Upper lobe of right lung (tissue), 1 donor: ENCODE measurements at places on chromosomes 7 and 10.

GRCh38 chr7:105875505-105875904 lies 894 bp downstream of the ATXN7L1 start:
- no peak for DNase-seq

- no peak for DNase-seq
Observed at GRCh38 chr10:97297556-97298222, 5.3 kb upstream of the ARHGAP19 start.

DNA sequence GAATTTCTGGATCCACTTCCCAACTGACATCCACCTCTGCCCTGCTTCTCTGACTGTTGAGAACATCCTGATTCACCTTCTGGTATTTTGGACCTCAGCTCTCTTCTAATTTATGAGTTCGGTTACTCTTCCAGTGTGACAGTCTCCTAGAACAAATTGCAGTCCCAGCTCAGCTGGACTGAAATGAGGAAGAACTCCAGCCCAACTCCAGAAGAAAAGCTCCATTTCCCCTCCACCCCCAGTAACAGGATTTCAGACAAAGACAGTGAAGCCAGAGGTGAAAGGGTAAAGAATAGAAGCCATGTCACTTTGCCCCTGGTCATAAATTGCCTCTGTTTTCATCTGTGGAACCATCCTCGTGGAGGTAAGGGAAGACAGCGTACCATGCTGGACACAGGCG lies 26.2 kb upstream of the INHBA start:
- DNase-seq = no peak

GRCh38 chr7:77576856-77577255 lies 39.8 kb downstream of the PTPN12 start:
- DNase-seq = no peak

GRCh38 chr10:117165538-117166417 lies 27.7 kb upstream of the VAX1 start:
- peak; percentile 75 for DNase-seq

DNA sequence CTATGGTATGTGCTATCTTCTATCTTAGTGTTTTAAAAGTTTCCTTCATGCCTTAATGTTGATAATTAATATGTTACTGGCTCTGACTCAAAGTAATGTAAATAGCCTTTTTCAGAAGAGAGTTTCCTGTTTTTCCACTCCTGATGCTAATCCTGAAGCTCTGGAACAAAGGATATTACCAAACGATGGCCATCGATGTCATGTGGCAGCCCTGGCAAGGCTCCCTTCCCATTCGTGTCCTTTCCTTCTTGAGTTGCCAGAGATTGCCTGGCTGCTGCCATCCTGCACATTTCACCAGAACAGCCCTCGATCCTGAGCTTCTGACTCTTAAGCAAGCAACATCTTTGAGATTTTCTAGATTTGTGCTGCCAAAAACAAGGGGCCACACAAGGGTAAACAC lies 46.0 kb downstream of the RNF133 start:
- no peak for DNase-seq

DNA sequence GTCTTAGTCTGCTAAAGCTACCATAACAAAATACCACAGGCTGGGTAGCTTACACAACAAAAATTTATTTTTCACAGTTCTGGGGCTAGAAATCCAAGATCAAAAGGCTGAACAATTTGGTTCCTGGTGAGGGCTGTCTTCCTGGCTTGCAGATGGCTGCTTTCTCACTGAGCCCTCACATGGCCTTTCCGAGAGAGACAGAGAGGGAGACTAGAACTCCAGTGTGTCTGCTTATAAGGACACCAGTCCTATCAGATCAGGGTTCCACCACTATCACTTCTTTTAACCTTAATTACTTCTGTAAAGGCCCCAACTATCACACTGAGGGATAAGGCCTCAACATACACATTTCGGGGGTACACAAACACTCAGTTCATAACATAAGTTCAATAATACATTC lies 527.4 kb upstream of the VSTM2A start:
- no peak for DNase-seq

DNA sequence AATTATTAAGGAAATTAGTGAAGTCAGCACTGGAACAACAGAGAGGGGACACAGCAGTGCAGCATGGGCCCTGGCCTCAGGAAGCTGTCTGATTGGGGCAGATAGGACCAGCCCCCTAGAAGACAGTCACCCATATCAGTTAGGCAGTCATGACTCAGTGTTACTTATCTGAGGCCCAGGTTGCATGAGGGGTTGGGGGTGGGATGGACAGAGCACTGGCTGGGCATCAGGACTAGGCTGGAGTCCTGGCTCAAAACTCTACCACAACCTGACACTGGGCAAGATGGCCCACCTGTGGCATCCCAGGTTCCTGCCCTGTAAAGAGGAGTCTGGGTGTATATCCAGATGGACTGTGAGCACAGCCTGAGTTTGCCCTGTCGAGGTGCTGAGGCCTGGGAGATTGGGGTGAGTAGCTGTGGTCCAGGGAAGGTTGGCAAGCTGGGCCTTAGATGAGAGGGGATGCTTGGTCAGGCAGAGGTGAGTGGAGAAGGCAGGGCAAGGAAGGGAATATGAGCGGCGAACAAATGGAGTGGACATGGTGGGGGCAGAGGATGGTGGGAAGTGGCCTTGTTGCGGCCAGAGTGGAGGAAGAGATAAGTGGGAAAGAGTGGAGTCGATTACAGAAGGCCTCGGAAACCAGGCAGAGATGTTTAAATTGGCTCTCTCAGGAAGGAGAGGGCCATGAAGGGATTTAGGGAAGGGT lies 37.5 kb downstream of the HK1 start:
- DNase-seq = no peak

DNA sequence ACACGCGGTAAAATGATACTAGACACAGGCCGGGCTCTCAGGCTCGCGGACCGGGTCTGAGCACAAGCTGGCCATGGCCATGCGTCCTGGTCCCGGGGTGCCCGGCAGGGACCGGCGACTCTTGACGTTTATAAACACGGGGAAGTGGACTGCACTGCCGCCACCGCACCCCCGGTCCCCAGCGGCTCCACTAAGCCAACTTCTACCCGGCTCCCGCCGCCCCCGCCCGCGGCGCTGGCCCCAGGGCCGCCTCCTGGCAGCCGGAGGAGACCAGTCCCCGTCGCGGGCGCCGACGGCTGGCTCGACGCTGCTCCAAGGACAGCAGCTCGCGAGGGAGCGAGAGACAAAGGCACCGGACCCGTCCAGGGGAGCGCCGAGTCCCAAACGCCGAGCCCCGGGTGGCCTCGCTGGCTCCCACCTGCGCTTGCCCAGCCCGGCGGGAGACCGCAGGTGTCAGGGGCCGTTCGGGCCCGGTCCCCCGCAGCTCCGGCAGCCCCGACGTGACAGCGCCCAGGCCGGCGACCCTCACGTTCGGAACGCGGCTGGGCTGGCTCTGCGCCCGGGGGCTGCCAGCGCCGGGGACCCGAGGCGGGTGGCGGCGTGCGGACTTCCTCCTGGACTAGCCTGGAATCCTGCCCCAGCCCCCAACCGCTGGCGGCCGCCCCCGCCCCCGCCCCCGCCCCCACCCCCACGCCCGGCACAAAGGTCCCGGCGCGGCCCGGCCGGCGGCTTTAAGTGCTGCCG lies 517 bp downstream of the ITGB1 start:
- DNase-seq = peak; percentile 89

GRCh38 chr10:71084061-71084817 lies 128.1 kb upstream of the UNC5B start:
- DNase-seq = peak; percentile 47

GRCh38 chr10:83965473-83965872 lies 173.8 kb upstream of the GHITM start:
- DNase-seq = no peak

DNA sequence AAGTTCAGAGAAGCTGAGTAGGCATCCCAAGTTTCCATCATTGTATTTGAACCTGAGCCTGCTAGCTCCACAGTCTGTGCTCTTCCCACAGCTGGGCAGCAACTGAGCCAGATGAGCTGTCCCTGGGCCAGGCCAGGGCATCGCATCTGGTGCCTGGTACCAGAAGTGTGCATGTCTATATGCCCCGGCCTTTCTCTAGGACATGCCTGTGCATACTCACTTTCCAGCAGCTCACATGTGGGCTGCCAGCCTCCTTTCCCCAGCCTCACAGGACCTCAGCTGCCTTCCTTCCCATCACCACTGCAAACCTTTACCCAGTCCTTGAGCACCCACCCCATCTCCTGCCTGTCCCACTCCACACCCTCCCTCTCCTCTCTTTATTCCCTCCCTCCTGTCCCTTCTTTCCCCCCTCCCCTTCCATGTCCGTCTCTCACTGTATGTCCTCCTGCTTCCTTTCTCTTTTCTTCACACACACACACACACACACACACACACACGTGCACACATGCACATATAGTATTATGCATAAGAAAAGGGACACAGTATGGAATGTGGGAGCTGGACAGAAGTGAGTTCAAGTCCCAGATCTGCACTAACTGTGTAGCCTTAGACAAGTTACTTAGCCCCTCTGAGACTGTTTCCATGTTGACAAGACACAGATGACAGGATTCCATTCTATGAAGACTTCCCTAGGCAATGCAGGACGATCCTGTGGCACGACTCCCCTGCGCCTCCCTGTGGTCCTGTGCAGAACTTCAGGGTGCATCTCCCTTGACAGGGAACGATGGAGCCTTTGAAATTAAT lies 10.9 kb downstream of the CDHR1 start:
- DNase-seq = no peak

DNA sequence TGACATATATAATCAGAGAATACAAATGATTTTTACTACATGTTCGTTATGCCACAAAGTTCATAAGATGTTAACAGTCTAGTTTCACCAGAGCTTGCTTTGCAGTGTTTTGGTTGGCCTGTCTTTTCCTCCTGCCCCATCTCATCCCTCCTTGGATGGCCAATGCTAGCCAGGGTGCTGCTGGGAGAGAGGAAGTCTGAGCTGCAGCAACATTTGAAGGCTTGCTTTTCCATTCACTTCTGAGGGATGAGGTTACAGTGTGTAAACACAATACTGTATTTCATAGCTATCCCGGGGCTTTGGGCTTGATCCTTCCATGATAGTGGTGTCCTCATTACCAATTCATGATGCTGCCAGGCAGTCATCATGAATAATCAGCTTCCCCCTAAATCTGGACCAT lies 170.5 kb downstream of the RAB11FIP2 start:
- DNase-seq = no peak

- DNase-seq = peak; percentile 52
Observed at GRCh38 chr7:157830331-157830730, 493.5 kb downstream of the DNAJB6 start.

GRCh38 chr7:122676466-122676865 lies 22.5 kb downstream of the RNF133 start:
- no peak for DNase-seq

DNA sequence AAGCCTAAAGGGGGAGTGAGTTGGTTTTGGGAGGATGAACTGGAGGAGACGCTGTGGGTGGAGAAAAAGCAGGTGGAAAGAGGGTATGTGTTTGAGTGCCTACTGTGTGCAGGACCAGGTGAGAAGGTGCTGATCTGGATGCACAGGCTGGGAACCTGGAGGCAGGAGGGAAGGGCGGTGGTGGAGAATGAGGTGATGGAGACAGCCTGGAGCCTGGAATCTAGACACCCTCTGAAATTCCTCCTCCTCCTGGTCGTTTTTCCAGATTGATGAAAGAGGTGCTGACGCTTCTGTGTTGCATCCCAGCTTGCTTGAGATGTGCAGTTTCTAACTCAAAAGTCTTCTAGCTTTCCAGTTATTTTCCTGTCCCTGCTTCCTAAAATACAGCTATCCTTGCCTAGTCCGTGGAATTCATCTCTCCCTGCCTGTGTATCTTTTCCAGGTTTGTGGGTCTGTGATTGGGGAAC lies 67.5 kb downstream of the LRMDA start:
- DNase-seq = no peak

DNA sequence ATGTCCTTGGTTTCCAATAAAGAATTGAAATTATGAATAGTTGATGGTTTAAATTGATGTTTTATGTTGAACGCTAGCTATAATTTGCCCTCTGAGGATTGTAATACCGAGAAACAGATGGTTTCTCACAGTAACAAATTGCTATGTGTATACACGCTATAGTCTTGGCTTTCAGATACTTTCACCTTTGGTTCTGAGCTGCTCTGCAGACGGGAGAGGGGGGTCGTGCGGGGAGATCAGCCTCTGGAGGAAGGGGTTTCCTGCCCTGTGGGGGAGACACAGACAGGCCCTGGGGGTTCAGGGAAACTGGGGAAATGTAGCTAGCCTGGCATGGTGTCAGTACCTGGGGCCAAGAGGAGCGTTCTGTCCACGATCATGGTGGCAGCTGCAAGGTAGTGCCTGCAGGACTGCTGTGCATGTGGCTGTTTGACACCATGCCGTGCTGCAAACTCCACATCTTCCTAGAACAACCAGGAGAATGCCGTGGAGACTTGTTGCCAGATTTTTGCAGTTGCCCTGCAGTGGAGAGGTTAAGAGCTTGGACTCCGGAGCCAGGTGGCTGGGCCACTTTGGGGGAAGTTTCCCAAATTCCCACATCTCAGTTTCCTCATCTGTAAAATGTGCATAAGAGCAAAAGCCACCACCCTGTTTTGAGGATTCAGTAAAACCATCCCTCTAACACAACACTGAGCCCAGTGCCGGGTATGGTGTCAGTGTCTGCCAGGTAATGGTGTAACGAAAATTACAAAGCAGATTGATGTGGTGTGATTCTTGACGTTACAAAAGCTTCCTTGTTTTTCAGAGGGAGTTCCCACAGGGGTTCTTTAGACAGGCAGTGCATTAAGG lies 167.9 kb downstream of the CUX1 start:
- no peak for DNase-seq

DNA sequence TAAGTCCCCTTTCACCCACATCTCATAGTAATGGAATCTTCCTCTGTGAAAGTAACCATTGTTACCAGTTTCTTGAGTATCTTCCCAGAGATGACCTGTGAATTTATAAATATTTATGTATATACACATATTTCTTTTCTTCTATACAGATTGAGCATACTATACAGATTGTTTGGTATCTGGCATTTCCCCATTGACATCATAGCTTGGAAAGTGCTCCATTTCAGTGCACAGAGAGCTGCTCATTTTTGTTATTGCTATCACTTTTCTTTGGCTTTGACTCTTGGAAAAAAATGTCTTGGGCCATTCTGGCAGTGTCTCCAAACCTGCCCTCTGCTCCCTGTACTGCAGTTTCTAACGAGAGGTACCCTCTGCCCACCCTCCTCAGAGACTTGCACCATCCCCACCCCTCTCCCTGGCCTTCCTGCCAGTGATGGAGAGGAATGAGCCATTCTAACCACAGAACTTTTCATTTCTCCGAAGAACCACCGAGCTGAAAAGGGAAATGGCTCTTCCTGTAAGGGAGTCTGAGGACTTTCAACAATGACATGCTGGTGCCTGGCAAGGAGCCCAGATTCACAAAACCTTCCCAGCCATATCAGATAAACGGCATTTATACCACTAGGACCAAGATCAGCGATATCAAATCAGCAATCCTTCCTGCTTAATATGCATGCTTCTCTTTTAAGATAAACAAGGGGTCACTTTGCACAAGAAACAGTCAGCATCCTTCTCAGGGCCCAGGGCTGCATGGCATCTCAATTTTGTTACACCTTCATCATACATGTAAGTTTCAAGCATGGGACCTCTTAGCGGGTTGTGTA lies 19.7 kb upstream of the CCSER2 start:
- DNase-seq = no peak
